ENCODE measurements at places on chromosomes 2 and 18. TPM values are rescaled to one million over a fixed set of nuclear protein-coding genes. Genes with fewer than 3 reads are reported as not detected.

Gene PRSS56
- total RNA-seq: not detected

Gene ALLC
- total RNA-seq: not detected

Gene AOX1
- total RNA-seq: 4.7 TPM

Gene IL1B
- 16.5 TPM for total RNA-seq

Gene STPG4
- total RNA-seq: not detected

Gene TLX2
- total RNA-seq: not detected

Gene TMEM182
- total RNA-seq: 1.8 TPM

Gene MALL
- total RNA-seq: 245 TPM

Gene KCNG2
- total RNA-seq: not detected

Gene MAP3K19
- not detected for total RNA-seq

Gene KCNG3
- 0.23 TPM for total RNA-seq

Gene PSD4
- 52.6 TPM for total RNA-seq

Gene LYPD6B
- total RNA-seq: 3.1 TPM

Gene COL4A4
- 2.3 TPM for total RNA-seq

Gene CCDC102B
- 3.4 TPM for total RNA-seq

Gene ONECUT2
- not detected for total RNA-seq

Gene XDH
- total RNA-seq: 2.3 TPM

Gene UNC80
- 0.19 TPM for total RNA-seq

All from esophagus squamous epithelium (tissue), 5 donors.